ENCODE measurements at places on chromosomes 6 and 20.

- DNase-seq = no peak
These were observed 38.6 kb upstream of the APCDD1L start for GRCh38 chr20:58553841-58554240.

DNA sequence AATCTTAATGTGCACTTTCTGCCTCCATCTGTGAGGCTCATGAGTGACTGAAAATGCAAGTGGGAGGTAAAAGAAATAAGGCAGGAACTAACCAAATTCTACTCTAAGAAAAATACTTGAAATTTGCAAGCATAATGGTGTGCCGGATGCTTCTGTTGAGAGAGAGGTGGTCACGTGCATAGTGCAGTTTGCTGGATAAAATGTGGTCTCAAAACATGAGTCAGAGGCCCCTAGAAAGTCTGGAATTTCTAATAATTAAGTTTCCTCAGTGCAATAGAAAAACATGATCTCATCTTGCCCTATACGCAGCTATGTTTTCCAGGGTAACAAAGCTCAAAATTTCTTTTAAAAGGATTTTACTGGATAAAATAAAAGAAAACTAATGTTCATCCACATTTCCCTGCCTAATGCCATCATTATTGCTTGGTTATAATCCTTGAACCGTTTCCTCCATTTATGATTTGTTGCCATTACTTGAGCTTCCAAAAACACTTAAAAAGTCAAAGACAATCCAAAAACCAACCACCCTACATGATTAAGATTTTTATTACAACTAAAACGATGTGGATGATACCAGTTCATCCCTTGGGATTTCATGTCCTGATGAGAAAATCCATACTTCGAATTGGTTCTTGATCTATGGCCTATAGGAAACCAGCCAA, 351.7 kb upstream of the ARID1B start:
- DNase-seq = no peak

GRCh38 chr20:4950841-4951240, 50.5 kb downstream of the SLC23A2 start:
- DNase-seq = no peak

- no peak for DNase-seq
These were observed 1.1 kb downstream of the SPTLC3 start for GRCh38 chr20:13009682-13010406.

DNA sequence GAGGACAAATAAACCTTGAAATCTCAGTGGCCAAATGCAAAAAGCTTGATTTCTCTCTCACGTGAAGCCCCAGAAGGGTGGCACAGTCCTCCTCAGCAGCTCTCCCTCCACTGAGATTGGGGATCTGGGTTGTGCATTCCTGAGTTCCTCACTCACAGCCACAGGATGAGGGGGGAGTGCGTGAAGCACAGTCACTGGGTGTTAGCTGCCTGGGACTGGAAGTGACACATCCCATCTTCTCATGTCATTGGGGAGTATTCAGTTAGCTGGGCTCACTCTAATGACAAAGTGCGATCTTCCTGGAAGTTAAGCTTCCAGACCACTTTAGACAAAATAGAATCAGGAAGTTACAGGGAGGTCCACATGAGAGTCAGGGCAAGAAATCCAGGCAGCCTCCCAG, 192.2 kb upstream of the LRFN2 start:
- DNase-seq = no peak

GRCh38 chr6:109406196-109406595, 23.9 kb upstream of the CD164 start:
- DNase-seq = no peak
